ENCODE measurements at places on chromosomes 5 and 9.

DNA sequence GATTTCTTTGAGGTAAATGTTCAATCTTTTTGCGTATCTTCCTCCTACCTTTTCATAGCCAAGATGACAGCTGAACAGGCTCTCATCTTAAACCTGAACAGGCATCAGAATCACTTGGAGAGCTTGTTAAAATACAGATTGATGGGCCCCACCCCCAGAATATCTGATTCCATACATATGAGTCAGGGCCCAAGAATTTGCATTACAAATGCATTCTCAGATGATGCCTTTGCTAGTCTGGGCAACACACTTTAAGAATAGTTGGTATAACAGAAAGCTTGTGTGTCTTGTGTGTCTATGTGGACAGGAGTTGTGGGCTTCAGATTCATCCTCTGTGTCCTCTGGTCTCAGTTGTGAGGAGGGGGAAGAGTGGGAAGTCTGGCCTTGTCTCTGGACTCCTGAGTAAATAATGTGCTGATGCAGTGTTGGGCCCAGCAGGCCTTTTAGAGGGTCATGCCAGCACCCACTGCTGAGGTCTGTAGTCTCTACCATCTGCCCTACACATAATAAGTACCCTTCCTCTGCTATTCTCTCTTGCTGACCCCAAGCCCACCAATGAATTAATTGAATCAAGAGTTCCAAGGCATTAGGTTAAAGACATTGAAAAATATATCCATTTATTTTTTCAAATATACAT lies 43.1 kb downstream of the PTCD2 start:
- DNase-seq = no peak

- DNase-seq = no peak
Observed at GRCh38 chr9:116979456-116979855, 292.4 kb downstream of the TRIM32 start.

GRCh38 chr5:167232675-167233311 lies 1058.7 kb upstream of the WWC1 start:
- DNase-seq = no peak

DNA sequence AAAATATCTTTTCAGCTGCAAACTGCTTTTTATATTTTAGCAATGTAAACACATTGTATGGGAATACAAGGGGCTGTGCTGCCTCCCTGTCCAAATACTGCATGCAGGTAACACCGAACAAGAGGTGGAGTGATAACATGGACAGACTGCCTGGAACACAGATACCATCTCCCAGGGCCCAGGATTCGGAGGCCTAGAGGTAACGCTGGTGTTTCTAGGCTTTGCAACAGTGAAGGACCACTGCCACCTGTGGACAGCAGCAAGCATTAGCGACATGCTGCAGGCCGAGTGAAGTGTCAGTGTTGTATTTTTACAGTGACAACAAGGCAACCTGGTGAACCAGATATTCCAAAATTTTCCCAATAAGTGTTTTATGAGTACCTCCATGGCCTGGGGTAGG lies 379.1 kb downstream of the DMRT2 start:
- DNase-seq = no peak

DNA sequence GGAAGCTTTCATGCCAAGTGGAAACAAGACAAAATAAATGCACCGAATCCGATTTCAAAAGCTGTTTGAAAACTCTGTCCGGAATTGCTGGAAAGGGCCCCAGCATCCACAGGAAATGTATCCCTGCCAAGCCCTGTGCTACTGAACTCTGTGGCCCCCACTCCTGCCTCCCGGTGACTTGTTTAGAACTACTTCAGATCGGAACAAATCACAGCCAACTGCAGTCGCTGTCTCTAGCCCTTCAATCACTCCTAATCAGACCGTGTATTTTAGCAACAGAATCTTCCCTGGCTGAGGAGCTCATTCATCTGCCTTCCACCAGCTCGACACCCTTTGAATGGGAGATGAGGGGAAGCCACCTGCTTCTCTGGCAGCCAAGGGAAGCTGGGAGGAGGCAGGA lies 94.1 kb downstream of the KCNIP1 start:
- DNase-seq = no peak

DNA sequence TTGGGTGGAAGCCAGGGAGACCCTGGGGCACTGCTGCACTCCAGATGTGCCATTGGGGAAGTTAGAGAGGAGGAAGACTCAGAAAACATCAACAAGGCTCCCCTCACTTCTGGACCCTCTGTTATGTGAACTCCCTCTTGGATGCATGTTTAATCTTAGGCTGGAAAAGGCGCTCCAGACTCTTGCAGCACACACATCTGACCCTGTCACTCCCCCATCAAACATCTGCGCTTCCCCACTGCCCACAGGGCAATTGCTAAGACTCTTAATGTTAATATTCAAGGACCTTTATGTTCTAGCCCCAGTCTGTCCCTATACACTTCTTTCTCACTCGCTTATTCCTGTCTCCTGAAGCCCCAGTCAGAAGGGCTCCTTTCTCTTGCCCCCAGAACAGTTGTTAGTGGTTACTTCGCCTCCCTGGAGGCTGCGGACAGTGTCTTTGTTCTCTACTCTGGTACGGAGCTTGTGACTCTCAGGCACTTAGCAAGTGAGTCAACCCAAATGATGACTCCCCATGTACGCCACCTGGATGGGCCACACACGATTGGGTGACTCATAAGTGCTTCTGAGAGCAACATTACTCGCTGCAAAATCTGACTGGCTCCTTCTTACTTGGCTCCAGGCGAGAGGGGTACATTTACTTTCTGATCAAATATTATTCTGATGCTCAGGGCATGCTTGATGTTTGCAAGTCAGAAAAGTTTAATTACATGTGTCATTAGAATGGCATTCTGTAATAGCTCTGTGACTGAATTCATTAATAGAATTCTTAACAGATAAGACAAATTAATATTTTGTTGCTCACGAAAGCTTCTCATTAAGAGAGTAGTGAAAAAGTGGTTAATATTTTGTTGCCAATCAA lies 193.6 kb downstream of the HSPA4 start:
- no peak for DNase-seq

DNA sequence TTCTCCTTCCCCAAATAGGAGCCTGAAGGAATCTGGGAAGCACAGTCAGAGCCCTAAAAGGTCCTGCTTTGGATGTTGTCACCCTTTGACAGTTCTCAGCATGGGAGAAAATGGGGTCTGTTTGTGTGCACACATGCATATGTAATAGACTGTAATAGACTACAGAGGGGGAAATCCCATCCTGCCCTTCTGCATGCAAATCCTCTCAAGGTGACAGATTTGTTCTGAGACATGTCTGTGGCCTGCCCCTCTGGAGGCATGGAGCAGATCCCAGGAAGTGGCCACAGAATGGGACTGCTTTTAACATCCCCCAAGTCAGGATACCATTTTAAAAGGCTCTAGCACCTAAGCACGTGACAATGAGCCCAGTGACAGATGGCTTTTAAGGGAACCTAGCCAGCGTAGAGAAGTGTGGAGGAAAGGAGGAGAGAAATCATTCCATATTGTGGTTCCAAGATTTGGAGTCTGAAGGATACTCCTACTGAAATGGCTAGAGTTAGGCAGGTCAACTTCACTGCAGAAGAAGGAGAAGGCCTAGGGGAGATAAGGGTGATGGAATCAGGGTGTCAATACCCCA lies 483.5 kb downstream of the SPOCK1 start:
- DNase-seq = no peak

DNA sequence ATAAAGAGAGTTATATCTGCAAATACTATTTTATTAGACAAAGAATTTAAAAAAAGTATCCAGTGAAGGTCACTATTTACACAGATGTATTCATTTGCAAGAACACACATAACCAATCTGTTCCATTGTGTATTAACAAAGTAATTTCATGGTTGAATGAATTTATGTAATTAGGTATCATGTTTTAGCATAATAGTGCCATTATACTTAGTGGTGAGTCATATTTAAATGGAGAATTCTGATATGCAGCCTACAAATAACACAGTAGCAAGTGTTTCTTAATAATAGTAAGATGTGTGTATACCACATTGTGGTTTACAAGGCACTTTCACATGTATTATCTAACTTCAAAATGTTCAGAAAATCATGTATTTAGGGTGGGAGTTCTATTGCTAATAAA lies 1028.5 kb upstream of the ACO1 start:
- DNase-seq = no peak

DNA sequence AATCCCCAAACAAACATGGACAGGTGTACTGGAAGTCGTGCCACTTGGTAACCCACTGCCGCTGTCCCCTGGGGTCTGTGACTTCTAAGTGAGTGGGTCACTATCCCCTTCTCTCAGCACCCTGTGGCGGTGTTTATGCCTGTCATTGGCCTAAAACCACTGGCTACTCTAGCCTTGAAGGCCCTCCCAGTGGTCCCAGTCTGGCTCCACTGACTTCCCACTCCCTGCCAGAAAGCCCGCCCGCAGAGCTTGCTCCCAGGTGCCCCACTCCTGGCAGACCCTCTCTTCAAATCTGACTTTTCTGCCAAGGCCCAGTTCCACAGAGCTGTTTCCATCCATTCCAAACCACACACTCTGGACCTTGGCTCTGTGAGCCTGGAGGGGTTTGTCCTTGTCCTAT lies 274.5 kb downstream of the HSPA4 start:
- no peak for DNase-seq

- DNase-seq = no peak
Observed at GRCh38 chr9:16361118-16361517, 509.4 kb downstream of the BNC2 start.

DNA sequence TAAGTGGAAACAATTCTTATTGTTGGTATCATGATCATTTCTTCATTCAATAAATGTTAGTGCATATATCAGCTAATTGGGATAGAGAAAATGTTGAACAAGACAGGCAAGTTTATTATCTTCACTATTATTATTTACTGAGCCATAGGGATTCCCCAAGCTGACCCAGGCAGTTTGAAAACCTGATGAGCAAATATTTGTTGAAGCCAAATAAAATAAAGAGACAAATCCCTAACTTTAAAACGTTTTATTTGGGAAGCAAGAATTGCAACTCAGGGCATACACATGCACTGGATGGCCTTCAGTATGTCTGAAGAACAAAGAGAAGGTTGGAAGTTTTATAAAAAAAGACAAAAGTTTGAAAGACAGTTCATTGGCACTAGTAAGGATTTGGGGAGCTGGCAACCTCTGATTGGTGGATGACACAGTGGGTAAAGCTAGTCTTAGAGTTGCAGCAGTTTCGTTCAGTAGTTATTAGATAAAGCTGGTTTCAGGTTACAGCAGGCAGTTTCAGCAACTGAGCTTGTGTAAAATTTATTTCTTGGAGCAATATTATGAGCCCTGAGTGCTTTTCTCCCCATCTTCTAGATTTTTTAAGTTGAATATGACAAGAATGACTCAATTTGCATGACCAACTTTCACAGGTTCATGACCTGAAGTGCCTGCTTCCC lies 44.7 kb upstream of the PRLR start:
- no peak for DNase-seq
